ENCODE measurements at places on chromosomes 11 and 22. TPM values are rescaled to one million over a fixed set of nuclear protein-coding genes. Genes with fewer than 3 reads are reported as not detected.

APOA4 gene
- total RNA-seq = not detected

JHY gene
- 4.6 TPM for total RNA-seq

KCTD17 gene
- 9.6 TPM for total RNA-seq

MMP1 gene
- 25.4 TPM for total RNA-seq

HTATIP2 gene
- 54.5 TPM for total RNA-seq

PTPRCAP gene
- 0.39 TPM for total RNA-seq

UCP3 gene
- total RNA-seq = 0.60 TPM

SMIM38 gene
- not detected for total RNA-seq

UBQLNL gene
- total RNA-seq = not detected

CEP126 gene
- total RNA-seq = 0.78 TPM

VWCE gene
- total RNA-seq = under 0.01 TPM

TEX12 gene
- 0.29 TPM for total RNA-seq

DHCR7 gene
- 24.1 TPM for total RNA-seq

SOX6 gene
- 0.49 TPM for total RNA-seq

CFAP300 gene
- 3.2 TPM for total RNA-seq
